ENCODE measurements at places on chromosomes 3 and 15.

DNA sequence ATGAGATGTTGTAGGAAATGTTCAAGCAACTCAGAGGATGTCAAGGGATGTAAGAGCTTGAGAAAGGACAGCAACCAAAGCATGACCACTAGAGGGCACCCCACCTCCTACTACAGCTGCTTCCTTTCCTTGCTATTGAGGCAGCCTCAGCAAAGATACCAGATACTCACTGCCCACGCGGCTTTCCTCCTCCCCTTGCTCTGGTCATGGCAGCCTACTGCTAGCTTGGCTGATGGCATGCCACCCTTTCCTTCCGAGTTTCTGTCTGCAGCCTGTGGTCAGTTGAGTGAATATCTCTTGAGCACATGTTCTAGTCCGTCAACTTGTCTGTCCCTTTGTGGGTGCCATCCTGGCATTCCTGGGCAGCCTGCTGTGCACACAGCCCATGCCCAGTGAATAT lies 4.4 kb upstream of the CXCR6 start:
- DNase-seq, result peak; percentile 77

GRCh38 chr3:111616417-111617105 lies 21.4 kb upstream of the ZBED2 start:
- DNase-seq, result no peak

- no peak for DNase-seq
Observed at GRCh38 chr3:99482191-99482590, 156.2 kb upstream of the COL8A1 start.

- no peak for DNase-seq
Observed at GRCh38 chr3:94258851-94259250, 196.0 kb downstream of the NSUN3 start.

GRCh38 chr3:129059311-129059958 lies 1.1 kb upstream of the GP9 start:
- no peak for DNase-seq

GRCh38 chr3:116020495-116020894 lies 397.2 kb downstream of the GAP43 start:
- DNase-seq, result no peak

GRCh38 chr3:126921085-126921824 lies 61.7 kb upstream of the PLXNA1 start:
- DNase-seq, result no peak

GRCh38 chr3:142056656-142057330 lies 92.6 kb downstream of the TFDP2 start:
- no peak for DNase-seq

GRCh38 chr3:41290736-41291135 lies 91.4 kb downstream of the CTNNB1 start:
- no peak for DNase-seq

DNA sequence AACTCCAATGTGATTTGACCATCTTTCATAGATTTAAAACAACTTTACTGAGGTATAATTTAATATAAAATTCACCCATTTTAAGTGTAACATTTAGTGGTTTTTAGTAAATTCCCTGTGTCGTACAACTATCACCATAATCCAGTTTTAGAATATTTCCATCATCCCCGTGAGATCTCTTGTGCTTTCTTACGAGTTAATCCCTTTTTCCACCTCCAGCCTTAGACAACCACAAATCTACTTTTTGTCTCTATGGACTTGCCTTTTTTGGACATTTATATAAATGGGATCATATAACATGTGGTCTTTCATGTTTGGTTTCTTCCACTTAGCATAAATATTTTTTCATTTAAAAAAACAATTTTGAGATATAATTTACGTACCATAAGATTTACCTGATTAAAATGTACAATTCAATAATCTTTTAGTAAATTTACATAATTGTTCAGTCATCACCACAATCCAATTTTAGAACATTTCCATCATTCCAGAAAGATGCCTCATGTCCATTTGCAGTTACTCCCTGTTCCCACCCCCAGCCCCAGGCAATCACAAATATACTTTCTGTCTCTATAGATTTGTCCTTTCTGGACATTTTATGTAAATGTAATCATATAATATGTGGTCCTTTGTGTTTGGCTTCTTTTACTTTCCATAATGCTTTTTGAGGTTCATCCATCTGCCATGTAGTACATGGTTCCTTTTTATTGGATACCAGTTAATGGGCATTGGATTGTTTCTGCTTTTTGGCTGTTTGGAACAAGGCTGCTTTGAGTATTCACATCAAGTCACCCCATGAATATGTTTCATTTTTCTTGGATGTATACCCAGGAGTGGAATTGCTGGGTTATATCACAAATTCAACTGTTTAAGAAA lies 3.1 kb downstream of the OXSR1 start:
- no peak for DNase-seq

DNA sequence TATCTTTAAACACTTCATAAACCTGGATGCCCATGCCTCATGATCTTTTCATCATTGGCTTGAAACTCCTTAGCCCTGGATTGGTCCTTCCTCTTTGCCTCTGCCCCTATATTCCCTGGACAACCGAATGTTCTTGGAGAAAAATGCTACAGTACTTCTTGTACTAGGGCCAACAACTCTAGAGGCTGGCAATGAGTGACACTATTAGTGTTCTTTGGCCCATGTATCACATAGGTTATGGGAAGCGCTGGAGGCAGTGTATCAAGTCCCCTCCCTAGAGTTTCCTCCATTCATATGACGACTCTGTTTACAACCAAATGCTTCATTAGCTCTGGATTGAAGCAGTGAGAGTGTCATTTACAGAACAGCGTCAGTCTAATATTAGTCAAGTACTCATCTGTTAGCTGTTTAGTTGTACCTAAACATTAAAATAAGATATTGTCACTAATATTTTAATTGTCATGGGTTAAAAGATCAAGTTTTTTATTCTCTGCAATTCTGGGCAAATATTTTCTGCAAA lies 66.4 kb upstream of the MYO5C start:
- DNase-seq, result no peak

DNA sequence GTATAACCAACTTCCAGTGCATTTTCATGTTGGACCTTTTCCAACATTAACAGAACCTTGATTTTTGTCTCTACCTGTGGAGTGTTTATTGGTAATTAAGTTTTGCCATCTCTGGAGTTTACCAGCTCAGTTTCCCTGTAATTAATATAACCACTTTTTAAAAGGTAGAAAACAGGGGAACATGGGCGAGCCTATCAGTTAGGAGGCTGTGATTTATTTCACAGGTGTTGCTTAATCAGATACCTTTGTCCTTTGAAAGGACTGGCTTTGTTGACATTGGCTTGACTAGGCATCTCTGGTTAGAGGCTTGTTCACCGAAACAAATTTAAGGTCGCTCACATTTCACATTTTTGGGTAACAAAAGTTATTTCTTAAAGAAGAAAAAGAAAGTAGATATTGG lies 622 bp downstream of the NAALADL2 start:
- DNase-seq, result no peak

DNA sequence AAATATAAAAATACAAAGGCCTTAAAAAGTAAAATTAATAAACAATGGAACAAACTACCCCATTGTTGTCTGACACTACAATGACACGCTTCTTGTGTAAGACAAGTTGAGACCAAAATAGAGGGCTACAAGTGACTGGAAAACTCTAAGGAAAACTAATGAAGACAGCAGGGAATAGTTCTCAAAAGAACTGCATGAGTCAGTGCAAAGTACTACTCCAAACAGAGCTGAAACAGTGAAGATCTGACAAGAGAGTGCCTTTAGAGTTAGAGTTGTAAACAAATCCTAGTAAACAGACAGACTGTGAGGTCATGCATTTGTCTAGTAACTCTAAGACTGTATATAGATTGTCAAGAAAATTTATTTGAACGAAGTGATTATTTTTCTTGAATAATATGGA lies 233.9 kb downstream of the BBX start:
- no peak for DNase-seq
